ENCODE measurements at places on chromosomes 4 and X.

- DNase-seq: no peak
Measured at GRCh38 chr4:145731028-145731427, 51.1 kb downstream of the C4orf51 start.

DNA sequence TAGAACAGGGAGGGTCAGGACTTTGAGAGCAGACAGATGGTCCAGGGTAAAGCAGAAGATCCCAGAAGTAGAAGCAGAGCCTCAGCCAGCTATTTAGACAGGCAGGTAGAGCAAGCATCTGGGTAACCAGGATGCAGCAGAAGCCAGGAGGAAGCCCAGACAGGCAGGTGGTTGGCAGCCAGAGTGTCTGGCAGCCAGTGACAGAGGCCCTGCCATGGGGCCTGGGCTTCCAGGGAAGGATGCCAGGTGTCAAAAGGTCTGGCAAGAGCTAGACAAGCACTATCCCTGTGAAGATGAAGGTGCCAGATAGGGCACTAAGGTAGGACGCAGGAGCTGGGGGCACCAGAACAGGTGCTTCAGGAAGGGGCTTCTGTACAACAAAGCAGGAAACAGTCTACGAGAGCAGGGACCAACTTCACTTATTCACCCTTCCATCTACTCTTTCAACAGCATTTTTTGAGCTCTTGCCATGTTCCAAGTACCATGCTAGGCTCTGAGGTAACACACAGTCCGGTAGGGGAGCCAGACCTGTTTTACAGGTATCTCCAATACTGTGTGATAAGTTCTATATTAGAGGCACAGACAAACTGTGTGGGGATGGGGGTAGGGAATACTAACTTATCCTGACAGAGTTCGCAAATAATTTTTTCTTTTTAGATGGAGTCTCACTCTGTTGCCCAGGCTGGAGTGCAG is 38.1 kb upstream of the GJB1 start:
- no peak for DNase-seq

- no peak for DNase-seq
Measured at GRCh38 chr4:150491132-150492049, 90.6 kb upstream of the MAB21L2 start.

GRCh38 chr4:138035781-138036258 is 206.3 kb downstream of the SLC7A11 start:
- no peak for DNase-seq

DNA sequence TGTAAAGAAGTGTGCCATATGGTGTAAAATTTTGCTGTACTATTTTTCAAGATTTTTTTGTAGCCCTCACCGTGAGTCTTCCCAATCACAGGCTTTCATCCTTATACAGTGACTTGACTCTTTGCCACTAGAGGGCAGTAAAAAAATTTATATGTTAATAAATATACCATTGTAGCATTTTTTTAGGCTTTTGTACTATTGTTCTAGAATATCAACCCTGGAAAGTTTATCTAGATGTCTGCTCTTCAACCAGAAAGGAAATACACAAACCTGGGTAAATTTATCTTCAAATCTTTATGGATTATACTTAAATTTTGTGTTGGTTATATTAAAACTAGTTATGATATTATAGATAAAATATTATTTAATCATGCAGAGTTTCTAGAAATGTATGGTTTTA is 235.3 kb downstream of the TENM3 start:
- DNase-seq: no peak

DNA sequence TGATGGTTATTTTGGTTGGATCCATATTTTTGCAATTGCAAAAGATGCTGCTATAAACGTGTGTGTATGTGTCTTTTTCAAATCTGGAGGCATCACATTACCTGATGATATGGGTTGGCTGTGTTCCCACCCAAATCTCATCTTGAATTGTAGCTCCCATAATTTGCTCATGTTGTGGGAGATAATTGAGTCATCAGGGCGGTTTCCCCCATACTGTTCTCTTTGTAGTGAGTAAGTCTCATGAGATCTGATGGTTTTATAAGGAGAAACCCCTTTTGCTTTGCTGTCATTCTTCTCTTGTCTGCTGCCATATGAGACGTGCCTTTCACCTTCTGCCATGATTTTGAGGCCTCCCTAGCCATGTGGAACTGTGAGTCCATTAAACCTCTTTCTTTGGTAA is 33.4 kb downstream of the APOOL start:
- DNase-seq: no peak

GRCh38 chrX:37824491-37825214 is 22.7 kb downstream of the DYNLT3 start:
- DNase-seq: no peak
